Effector CD8-positive, alpha-beta T cell (primary cell): ENCODE measurements at places on chromosomes 4 and X.

- no peak for DNase-seq
Observed at GRCh38 chrX:856566-857290, 226.1 kb downstream of the SHOX start.

DNA sequence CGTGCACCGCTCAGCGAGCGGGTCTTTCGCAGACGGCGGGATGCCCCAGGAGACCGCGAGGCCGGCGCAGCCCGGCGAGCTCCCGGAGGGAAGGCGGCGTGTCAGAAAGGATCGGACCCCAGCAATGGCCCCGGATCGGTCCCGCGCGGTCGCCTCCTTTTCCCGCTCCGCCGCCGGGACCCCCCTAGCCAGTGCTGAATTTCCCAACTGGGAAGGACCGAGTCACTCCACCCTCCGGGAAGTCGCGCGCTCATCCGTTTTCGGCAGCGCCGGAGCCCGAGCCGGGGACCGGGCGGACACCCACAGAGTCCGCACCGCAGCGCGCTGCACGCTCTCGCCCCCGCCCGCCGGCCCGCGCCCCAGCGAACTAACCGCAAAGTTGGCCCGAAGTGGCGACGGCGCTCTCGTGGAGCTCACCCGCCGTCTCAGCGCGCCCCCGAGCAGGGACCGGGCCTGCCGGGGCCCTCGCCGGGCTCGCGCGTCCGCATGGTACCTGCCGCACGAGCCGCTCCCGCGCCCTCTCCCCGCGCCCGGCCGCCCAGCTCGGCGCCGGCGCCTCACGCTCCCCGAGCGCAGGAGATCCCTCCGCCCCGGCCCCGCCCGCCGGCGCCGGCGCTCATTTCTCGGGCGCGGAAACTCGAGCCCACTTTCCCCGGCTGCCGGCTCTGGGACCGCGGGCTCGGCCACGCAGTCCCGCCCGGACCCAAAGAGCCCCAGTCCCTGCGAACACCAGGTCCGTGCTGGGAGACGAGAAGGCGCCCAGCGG lies at the start of gene FAT1:
Gene FAT1 (minus strand): TSS at position 565 of the 766 bp plus-strand sequence. CDS start 14,029 bp downstream, outside the sequence.
- no peak for DNase-seq

DNA sequence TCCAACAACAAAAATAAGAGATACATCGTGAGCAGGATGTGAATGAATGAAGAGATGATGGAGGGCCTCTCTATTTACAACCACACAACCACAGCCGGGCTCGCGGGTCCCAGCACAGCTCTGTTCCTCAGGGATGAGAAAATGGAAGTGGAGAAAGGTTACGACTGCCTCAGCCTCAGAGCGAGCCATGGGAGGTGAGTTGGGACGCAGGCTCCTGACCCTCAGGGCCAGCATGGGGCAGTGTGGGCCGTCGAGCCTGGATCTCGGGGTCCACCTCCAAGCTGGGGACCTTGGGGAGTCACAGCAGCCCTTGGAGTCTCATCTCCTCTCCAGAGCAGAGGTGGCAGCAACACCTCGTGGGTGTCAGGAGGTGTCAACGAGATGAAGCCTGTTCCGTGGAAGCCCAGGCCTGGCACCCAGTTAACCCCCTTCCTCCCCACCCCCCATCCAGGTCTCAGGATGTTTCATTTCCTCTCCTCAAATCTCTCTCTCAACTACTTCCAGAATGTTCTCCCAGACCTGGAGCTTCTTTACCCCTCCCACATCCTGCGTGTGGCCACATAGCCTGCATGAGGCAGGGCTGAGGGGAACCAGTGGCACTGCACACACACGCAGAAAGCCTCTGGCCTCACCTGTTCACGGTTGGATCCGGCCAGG lies 25.9 kb downstream of the C4orf50 start:
- DNase-seq, result no peak

GRCh38 chr4:123809864-123810263 lies 413.3 kb downstream of the SPRY1 start:
- no peak for DNase-seq

GRCh38 chrX:69113723-69114122 lies 51.5 kb downstream of the PJA1 start:
- no peak for DNase-seq

DNA sequence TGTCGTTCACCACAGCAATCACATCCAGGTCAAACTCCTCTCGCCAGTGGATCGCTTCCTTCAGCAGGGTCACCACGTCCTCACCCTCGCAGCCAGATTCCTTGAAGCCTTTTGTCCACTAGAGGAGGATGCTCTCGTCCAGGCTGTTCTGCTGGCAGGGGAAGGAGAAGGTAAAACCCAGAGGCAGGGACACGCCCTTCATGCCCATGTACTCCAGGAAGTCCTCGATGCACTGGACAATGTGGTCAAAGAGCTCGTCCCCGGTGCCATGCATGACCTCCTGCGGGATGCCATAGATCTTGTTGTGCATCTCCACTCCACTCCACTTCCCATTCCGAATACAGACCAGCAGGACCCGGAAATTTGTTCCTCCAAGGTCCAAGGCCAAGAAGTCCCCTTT lies 152.4 kb downstream of the TENT5D start:
- DNase-seq, result no peak

DNA sequence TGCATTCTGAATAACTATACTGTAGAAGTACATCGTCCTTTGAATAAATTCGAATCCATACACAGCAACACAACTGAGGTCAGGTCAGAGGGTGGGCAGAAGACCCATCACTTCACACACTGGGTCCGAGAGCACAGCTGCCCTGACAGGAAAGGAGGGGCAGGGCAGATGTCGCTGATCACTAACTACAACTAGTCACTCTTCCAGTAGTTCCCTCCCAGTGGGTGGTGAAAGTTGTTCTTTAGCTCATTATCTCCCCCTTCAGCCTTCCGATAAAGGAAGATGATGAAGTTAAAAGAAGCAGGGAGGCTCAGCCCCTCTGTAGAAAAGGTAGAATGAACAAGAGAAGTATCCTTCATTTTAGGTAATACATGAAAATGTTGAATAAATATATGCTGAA lies 278.9 kb downstream of the INPP4B start:
- no peak for DNase-seq

- DNase-seq, result no peak
Observed at GRCh38 chrX:120499301-120500072, 30.4 kb upstream of the LAMP2 start.

- DNase-seq, result no peak
Observed at GRCh38 chr4:128424527-128425497, 137.2 kb upstream of the PGRMC2 start.

DNA sequence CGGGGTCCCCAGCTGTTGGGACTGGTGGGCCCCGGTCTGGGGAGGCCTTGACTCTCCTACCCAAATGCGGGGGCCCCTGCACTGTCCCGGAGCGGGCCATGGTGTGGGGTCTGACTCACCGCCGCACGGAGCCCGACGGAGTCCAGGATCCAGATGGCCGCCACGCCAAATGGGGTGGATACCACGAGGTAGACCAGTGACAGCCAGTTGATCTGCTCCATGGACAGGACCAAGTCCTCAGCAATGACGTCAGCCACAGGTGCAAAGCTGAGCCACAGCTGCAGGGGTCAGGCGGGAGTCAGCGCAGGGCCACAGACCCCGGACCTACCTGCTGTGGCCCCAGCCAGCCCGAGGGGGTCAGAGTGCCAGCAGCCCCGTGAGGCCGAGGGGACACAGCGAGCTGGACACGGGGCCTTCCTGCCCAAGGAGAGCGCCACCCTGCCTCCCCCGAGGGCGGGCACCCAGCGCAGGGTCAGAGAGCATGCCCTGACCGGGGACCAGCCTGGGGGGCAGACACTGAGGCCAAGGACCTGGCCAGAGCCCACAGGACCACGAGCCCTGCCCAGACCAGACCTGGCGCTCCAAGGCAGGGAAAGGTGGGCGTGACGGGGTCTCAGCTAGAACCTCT lies 2.4 kb downstream of the SLC49A3 start:
- DNase-seq, result no peak

GRCh38 chrX:84108584-84108983 lies 79.4 kb downstream of the RPS6KA6 start:
- DNase-seq, result no peak

DNA sequence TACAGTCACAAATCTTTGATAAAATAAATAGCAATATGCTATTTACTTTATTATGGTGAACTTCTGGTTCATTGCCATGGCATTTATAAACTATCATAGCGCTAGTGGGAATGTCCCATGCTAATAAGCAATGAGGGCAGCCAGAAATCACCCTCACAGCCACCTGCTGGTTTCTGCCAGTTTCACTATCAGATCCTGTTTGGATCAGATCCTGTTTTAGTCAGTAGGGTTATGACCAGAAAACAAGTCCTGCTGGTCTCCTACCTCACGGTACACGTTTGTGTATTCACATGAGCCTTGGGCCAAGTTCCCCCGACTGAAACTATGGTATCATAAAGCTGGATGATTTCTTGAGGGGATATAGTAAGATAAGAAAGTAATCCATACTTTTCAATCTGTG lies 17.7 kb downstream of the FOXR2 start:
- no peak for DNase-seq

GRCh38 chr4:42915484-42915883 lies 23.0 kb downstream of the GRXCR1 start:
- DNase-seq, result no peak

GRCh38 chr4:165308606-165309005 lies 18.9 kb upstream of the MSMO1 start:
- no peak for DNase-seq

DNA sequence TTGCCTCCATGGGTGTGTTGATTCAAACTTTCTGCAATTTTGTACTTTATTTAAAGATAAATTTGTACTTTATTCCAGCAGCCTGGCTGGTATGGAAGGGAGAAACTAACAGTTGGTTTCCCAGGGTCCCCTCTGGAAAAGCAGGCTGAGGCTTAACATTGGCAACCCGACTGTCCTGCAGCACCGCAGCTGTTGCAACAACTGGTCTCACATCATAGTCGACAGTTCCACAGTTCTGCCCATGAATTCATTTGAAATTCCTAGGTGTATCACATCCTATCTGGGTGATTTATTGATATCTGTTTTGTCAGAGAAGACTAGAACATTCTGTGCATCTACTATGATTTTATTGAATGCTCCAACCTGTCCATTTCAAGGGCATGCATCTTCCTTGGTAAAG lies 98.8 kb upstream of the GATB start:
- no peak for DNase-seq

GRCh38 chr4:56653461-56654237 lies 27.4 kb downstream of the HOPX start:
- DNase-seq, result no peak

DNA sequence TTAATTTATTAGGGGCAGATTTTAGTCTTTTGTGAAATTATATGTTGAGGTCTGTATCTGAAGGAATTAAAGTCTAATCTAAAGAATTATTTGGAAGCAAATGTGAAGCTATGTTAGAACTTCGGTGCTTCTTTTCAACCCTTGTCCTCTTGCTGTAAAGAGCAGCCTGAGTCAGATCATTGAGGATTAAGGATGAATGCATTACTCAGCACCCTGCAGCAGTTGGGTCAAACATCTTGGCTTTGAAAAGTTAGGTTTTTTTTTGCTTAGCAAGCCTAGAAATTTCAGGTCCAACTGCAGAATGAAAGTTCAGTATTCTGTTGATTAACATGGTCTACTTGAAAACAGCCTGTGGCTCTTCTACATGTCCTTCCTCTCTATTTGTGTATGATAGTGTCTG lies 57.6 kb downstream of the SLC4A4 start:
- DNase-seq, result no peak
